SJCRH30 (cell line): ENCODE measurements at places on chromosomes 16 and 17. TPM values are rescaled to one million over a fixed set of nuclear protein-coding genes. Genes with fewer than 3 reads are reported as not detected.

DNA sequence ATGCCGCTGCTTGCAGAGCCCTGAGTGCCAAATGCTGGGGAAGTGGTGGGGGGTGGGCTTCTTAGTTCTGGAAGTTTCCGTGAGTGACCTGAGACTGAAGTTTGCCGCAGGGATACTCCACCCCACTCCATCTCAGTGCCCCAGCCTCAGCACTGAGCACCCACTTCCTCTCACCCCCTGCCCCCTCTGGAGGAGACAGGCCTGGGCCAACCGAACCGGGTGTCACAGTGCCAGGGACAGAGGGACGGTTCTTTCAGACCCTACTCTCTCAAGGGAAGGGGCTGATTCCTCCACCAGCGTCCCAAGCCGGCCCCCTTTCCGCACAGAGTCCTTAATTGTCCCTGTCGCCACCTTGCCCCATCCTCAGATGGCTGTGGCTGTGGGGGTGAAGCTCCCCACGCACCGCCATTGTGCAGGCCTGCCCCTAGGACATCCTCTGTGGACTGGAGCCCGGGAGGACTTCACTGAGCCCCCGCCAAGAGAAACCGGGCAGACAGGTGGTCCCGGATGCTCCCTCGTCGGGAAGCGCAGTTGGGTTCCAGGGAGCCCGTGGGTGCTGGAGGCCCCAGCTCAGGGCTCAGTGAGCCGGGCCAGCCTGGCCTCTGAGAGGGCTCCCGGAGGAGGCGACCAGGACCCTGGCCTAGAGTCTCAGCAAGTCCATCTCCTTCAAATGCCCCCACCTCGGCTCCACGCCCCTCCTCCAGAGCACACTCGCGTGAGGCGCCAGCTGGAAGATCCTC lies 1.6 kb upstream of the KREMEN2 start:
- peak overlapping the region; percentile 99 for H3K27ac ChIP-seq
- H3K36me3 ChIP-seq = no peaks in the 10 kb centered on the region
- peak; percentile 52 for DNase-seq

GRCh38 chr17:46894476-46895151 lies 28.3 kb upstream of the GOSR2 start:
- no peak for DNase-seq
- H3K27me3 ChIP-seq = peaks cover 12% of the 10 kb centered on the region; the same call in 1 of the 2 replicates
- no peak overlapping the region for H3K27ac ChIP-seq
- no peaks in the 10 kb centered on the region for H3K4me1 ChIP-seq
- H3K36me3 ChIP-seq = no peaks in the 10 kb centered on the region
- H3K4me3 ChIP-seq = no peak overlapping the region

Gene ZCCHC14
- total RNA-seq = 5.9 and 7.5 TPM in 2 replicates

DNA sequence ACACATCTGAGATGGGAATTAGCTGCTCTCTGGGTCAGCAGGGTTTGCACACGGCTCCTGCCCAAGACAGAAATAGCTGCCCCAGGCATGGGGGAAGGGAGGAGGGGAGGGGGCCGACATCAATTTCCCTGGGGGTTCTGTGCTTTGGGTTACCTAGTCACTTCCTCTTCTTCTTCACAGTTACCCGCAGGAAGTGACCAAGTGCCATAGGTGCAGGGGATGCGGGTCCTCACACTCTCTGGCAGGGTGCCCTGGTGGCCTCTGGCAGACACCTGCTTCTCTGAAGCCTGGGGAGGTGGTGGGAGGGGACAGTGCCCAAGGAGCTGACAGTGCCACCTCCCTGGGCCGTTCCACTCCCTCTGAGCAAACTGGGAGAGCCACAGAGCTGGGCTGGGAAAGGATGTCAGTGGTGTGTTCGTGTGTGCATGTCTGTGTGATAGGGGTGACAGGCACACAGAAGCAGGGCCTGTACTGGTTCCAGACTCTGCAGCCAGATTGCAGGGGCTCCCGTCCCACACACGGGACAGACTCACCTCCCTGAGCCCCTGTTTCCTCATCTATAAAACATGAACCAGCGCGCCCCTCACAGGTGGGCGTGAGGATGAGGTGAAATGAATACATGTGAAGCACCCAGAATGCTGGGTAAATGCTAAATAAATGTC lies 18.2 kb downstream of the SCN4A start:
- no peak for DNase-seq
- no peaks in the 10 kb centered on the region for H3K4me1 ChIP-seq
- no peak overlapping the region for H3K4me3 ChIP-seq
- no peaks in the 10 kb centered on the region for H3K27me3 ChIP-seq
- H3K27ac ChIP-seq = no peak overlapping the region

DNA sequence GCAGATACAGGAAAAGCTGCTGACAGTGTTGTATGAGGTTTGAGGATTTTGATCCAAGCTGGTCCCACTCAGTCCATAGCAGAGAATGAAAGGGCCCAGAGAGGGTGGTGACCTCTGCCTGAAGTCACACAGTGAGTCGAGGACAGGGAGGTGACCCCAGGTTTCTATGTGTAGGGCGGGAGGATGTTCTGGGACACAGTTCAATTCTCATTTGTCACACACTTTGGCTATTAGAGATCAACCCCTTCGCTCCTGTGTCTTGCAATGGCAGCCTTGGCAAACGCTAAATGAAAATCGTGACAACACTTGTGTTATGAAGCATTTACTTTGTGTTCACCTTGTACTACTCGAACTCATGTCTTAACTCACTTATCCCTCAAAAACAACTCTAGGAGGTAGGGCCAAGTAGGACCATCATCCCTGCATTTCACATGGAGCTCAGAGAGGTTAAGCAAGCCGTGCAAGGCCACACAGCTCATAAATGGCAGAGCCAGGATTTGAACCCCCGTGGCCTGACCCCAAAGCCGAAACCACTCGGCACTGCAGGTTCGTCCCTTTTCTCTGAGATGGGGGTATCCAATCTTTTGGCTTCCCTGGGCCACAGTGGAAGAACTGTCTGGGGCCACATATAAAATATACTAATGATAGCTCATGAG lies 10.2 kb downstream of the DEXI start:
- no peaks in the 10 kb centered on the region for H3K4me1 ChIP-seq
- no peak for DNase-seq
- H3K4me3 ChIP-seq = no peak overlapping the region

GRCh38 chr17:57518587-57519581 lies 226.2 kb downstream of the CCDC182 start:
- H3K27me3 ChIP-seq = no peaks in the 10 kb centered on the region
- DNase-seq = peak; percentile 70
- peaks cover 49% of the 10 kb centered on the region for H3K4me1 ChIP-seq

- no peak for DNase-seq
- no peak overlapping the region for H3K4me3 ChIP-seq
- H3K27ac ChIP-seq = no peak overlapping the region
- no peaks in the 10 kb centered on the region for H3K27me3 ChIP-seq
- H3K36me3 ChIP-seq = no peaks in the 10 kb centered on the region
Measured at GRCh38 chr16:71425746-71426068, 16.1 kb downstream of the TLE7 start.

DNA sequence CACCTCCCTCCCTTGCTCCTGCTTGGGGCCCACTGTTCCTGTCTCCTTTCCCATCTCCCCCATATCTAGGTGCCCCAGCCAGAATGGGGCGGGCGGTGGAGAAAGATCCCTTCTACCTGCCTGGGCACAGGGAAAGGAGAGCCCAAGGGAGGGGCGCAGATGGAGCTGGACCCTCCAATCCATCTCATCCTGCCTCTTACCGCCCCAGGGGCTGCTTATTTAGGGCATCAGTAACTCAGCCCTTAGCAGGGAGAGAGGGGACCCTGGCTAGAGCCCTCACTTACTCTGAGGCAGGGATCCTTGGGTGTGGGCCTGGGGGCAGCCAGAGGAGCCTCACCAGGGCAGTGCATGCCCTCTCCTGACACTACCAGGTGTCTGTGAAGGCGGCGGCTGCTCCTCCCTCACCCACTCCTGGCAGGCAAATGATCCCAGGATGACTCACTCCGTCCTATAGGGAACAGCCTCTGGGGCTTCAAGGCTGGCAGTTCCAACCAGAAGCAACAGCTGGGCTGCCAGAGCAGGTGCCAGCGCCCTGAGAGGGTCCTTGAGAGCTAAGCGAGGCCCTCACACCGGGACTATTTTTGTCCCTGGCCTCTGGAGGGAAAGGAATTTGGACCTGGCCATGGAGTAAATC lies 16.3 kb upstream of the BCAR1 start:
- peak; percentile 89 for DNase-seq
- H3K27ac ChIP-seq = peak overlapping the region; percentile 38
- no peak overlapping the region for H3K4me3 ChIP-seq
- no peaks in the 10 kb centered on the region for H3K36me3 ChIP-seq
- H3K4me1 ChIP-seq = peaks cover 24% of the 10 kb centered on the region

GRCh38 chr17:78957128-78957527 lies 22.6 kb downstream of the LGALS3BP start:
- no peaks in the 10 kb centered on the region for H3K36me3 ChIP-seq
- H3K27ac ChIP-seq = no peak overlapping the region
- H3K4me3 ChIP-seq = no peak overlapping the region
- H3K4me1 ChIP-seq = peaks cover 10% of the 10 kb centered on the region
- no peaks in the 10 kb centered on the region for H3K27me3 ChIP-seq

- no peak for DNase-seq
- no peaks in the 10 kb centered on the region for H3K27me3 ChIP-seq
- H3K4me1 ChIP-seq = no peaks in the 10 kb centered on the region
Measured at GRCh38 chr17:3732210-3732621, 8.5 kb downstream of the HASPIN start.

Gene HCRT
- total RNA-seq = 1.0 TPM in 1 of 2 replicates, not detected in the other

DNA sequence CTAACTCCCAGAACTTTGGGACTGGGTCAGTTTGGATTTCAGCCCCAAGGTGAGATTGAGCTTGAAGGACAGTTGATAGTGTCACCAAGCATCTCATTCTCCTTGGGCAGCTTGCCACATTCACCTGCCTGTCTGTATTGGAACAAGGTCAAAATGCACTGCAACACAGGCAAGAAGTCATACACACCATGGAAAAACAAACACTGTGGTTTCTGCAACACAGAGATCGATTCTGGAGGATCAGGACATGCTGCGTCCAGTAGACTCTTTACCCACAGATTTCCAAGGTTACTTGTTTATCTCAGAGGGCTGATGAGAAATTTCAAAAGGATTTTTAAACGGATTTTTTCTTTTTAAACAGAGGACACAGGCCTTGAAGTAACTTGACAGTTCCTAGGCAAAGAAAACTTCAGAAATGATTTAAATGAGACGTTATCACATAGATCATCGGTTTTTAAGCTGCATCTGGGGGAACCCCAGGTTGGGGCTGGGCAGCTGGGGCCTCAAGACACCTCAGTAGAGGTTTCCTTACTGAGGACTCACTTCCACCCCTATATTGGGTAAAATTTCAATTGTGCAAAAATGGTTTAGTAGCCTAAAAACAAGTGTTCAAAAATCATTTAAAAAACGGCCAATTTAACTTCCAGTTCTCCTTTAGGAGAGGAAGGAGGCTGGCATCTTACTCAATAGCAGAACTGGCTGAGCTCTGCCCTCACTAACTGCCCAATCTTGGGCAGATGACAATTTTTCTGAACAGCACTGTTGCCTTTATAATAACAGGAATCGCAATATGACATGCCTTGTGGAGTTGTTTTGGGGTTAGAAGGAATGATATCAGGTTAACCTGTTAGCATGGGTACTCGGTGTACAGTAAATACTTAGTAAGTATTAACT lies 299.3 kb downstream of the XYLT1 start:
- H3K36me3 ChIP-seq = no peaks in the 10 kb centered on the region
- H3K27ac ChIP-seq = no peak overlapping the region
- no peaks in the 10 kb centered on the region for H3K4me1 ChIP-seq
- DNase-seq = no peak
- no peaks in the 10 kb centered on the region for H3K27me3 ChIP-seq

- H3K4me3 ChIP-seq = no peak overlapping the region
- H3K27me3 ChIP-seq = no peaks in the 10 kb centered on the region
Measured at GRCh38 chr16:23924128-23924527, 88.3 kb downstream of the PRKCB start.

Gene RPL13
- total RNA-seq = 5,665 and 6,596 TPM in 2 replicates

DNA sequence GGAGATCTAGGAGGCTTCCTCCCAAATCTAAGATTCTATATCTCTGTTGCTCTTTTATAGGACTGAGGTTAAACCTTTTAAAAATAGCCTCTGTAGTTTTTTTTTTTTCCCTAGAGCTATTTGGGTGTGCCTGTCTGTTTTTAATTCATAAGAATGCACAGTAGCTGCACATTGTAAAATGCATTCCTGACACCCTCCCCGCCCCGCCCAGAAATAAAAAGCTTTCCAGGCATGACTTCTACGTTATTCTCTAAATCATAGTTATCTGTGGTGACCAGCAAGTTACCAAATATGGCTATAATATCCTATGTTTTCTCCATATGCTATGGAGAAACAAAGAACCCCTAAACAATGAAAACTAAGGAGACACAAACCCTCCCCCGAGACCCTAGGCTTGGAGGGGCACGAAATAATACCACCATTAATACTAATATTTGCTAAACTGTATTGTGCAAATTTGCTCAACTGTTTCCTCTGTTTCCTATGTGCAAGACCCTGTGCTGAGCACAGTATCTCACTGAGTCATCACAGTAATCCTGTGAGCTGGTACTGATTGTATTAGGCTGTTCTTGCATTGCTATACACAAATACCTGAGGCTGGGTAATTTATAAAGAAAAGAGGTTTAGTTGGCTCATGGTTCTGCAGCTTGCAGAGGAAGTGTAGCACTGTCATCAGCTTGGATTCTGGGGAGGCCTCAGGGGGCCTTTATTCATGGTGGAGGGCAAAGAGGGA lies 388.3 kb downstream of the CA10 start:
- H3K4me3 ChIP-seq = no peak overlapping the region
